ENCODE measurements at places on chromosomes 1 and 21. TPM values are rescaled to one million over a fixed set of nuclear protein-coding genes. Genes with fewer than 3 reads are reported as not detected.

The LRRC71 gene
- total RNA-seq = not detected

The LMX1A gene
- not detected for total RNA-seq

The CD101 gene
- total RNA-seq = 10.6 TPM

The SCYL3 gene
- total RNA-seq = 10.8 TPM

The C8A gene
- not detected for total RNA-seq

The UBE2U gene
- total RNA-seq = not detected
